ENCODE measurements at places on chromosomes 13 and 19. TPM values are rescaled to one million over a fixed set of nuclear protein-coding genes. Genes with fewer than 3 reads are reported as not detected.

The ZNF730 gene
- 0.17 TPM for total RNA-seq

The KLK4 gene
- total RNA-seq = not detected

The TMEM86B gene
- total RNA-seq = 11.3 TPM

GRCh38 chr19:3343619-3344502, 22.5 kb upstream of the NFIC start:
- peak; percentile 93 for ATAC-seq

The MTUS2 gene
- total RNA-seq = not detected

GRCh38 chr13:69418319-69418718, 689.3 kb upstream of the ATXN8OS start:
- no peak for ATAC-seq

- ATAC-seq = peak; percentile 91
Observed at GRCh38 chr19:33819880-33820781, 23.5 kb downstream of the KCTD15 start.

- ATAC-seq = peak; percentile 18
Observed at GRCh38 chr13:27636589-27637288, 15.0 kb downstream of the POLR1D start.

The IRS2 gene
- 2.3 TPM for total RNA-seq

The HPN gene
- 0.48 TPM for total RNA-seq

DNA sequence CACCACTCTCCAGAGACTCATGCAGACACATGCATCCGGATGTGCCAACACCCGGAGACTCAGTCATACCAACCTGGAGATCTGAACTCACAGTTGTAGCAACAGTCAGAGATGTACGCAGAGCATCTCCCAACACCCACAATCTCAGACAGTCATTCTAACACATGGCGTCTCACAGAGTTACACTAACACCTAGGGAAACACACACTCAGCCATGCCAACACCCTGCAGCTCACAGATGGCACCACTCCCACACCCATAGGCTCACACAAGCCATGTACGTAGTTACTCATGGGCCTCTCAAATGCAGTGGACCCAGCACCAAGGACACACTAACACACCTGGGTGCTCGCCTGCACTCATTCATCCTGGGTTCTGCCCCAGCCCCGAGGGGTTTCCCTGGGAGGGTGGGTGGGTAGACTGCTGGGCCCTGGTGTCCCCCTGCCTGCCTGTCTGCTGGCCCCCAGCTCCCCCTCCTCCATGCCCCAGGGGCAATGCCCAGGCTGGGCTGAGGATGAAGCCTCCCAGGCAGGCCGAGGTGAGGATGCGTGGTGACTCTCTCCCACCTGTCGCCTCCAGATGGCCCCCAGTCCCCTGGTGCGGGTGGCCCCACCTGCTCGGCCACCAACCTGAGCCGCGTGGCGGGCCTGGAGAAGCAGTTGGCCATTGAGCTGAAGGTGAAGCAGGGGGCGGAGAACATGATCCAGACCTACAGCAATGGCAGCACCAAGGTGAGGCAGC, 10.0 kb downstream of the PKN1 start:
- ATAC-seq = no peak

GRCh38 chr19:10230861-10231611, at the start of gene S1PR2:
Gene S1PR2 (minus strand): TSS chr19:10231331. CDS start chr19:10224905, 6,426 bp downstream.
- peak; percentile 61 for ATAC-seq

GRCh38 chr13:99658261-99658991, 157.2 kb downstream of the TM9SF2 start:
- peak; percentile 27 for ATAC-seq

The ZSWIM9 gene
- total RNA-seq = 9.9 TPM

The TEX101 gene
- total RNA-seq = not detected

DNA sequence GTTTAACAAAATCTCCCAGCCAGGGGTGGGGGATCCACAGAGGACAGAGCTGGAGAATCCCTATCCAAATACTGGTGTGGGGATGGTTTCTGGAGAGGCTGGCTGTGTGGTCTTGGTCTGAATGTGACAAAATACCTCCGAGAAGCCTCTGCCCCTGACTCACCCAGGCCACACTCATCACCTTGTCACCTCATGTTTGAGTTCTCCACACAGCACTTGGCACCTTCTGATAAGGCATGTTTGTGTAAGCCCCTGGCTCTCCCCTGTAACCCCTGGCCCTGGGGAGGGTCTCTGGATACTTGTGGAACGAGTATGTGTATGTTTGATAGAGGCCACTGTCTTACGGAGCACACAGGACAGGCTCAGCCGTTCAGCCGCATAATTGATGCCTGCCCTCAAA, 14.7 kb downstream of the TECR start:
- ATAC-seq = peak; percentile 71

- no peak for ATAC-seq
Observed at GRCh38 chr19:27966390-27966816, 1246.5 kb downstream of the UQCRFS1 start.

DNA sequence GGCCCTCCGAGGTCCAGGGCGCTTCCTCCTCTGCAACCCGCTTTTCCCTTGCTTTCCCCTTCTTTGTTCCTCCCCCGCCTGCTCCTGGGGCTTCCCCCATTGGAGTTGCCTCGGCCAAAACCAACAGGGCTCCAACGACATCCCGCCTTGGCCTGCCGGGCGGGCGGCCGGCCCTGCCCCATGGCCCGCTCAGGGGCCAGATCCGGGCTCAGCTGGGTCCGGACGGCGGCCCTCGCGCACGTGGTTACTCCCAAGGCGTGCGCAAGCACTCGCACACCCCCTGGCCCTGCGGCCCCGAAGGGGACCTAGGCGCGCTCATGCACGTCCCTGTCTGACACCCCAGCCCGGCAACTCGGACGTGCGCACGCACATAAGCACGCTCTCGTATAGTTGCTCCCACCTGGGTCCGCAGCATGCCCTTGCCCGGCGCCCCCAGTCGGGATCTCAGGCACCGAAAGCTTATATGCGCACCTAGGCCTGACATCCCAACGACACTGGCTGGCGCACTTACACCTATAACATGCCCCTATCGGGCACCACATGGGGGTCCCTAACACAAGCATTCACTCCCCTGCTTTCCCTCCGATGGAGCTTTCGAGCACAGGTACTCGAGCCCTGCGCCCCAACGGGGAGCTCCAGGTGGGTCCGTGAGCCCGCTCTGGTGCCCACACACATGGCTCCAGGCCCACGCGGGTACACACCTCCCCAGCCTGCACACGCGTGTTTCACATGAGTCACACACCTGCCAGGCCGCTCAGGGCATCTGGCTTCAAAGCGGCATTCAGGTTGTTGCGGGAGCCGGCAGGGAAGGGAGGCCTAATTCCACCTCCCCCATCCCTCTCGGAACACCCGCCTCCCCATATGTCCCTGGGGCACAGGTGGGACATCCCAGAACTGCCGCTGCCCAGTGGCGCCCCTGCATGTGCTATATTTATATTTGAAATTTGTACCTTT, 15.0 kb downstream of the NFIX start:
- ATAC-seq = no peak

DNA sequence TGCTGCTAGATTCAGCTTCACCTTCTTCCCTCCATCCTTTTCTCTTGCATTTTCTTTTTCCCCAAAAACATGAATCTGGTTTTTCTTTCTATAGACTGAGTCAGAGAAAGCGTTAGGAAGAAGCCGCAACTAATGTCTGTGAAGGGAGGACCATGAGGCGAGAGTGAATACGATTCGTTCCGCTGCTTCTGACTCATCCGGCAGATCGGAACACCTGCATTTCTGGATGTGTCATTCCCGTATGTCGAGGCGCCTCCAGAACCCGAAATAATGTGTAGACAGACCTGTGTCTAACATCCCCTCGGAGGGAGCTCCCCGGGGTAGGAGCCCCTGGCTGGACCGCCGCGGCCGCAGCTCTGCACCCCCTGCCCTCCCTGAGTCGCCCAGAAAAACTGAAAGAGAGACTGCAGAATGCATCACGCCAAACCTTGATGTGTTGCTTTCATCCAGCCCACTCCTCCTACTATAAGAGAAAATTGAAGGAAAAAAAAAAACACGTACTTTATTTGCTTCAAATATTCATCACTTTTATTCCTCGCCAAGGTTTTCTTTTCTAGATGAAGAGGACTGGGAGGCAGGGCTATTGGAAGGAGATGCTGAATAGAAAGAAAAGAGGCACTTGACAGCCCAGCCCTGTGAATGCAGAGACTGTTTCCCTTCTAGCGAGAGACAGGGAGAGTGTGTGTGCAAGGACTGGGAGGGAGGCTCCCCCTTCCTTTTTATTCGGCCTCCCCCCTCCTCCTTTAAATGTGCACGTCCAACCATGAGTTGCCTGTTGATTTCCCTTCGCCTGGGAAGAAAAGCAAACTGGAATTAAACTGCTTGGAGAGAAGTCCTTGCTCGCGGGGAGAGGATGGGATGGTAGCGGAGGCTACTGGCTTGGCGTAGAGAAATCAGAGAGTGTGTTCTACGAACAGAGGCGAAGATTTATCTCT, 616 bp upstream of the PCDH17 start:
- peak; percentile 52 for ATAC-seq

- ATAC-seq = no peak
Observed at GRCh38 chr13:67283637-67284036, 53.5 kb upstream of the PCDH9 start.

DNA sequence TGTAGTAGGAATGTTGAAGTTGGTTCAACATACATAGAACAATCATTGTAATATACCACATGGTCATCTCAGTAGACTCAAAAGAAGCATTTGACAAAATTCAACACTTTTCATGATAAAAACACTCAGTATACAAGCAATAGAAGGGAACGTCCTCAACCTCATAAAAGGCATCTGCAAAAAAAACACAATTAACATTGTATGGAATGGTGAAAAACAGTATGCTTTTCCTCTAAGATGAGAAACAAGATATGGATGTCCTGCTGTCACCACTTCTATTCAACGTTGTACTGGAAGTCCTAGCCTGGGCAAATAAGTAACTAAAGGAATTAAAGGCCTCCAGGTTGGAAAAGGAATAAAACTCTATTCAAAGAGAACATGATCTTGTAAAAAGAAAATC, 54.5 kb downstream of the FNDC3A start:
- no peak for ATAC-seq

DNA sequence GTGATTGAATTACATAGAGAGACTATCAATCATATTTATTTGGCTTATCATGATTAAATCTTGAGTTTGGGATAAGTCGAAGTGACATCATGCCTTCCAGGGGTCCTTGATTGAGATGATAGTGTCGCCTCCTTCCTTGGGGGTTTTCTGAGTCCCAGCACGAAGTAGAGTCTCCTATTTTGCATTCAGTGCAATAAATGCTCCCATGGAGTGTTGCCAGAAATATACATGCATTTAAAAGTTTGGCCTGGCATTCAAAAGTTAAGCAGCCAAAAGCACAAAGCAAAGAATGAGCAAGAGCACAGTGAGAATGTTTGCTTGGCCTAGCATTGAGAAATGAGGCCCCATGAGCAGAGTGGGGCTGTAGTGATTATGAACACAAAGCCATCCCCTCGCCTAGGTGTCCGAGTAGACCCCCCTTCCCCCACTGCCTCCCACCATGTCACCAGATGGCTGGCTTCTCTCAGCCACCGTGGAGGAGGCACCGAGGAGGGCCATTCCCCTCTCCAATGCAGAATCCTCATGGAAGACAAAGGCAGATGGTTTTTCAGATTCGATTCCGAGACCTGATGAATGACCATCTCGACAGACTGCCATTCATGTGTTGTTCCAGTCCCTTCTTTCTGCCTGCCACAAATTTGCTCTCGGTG, 58.8 kb upstream of the UBL3 start:
- no peak for ATAC-seq

GRCh38 chr13:91714855-91715254, 316.4 kb downstream of the GPC5 start:
- ATAC-seq = no peak

- peak; percentile 1 for ATAC-seq
Observed at GRCh38 chr13:28819046-28819730, 951 bp upstream of the MTUS2 start.

The CXCL17 gene
- total RNA-seq = not detected

- ATAC-seq = no peak
Observed at GRCh38 chr19:7975037-7975436, 30.4 kb downstream of the ELAVL1 start.

The EHD2 gene
- total RNA-seq = 8.2 TPM

- peak; percentile 86 for ATAC-seq
Observed at GRCh38 chr13:101267656-101268055, 148.7 kb downstream of the NALCN start.

The UQCR11 gene
- 209 TPM for total RNA-seq

The OR7A5 gene
- not detected for total RNA-seq

DNA sequence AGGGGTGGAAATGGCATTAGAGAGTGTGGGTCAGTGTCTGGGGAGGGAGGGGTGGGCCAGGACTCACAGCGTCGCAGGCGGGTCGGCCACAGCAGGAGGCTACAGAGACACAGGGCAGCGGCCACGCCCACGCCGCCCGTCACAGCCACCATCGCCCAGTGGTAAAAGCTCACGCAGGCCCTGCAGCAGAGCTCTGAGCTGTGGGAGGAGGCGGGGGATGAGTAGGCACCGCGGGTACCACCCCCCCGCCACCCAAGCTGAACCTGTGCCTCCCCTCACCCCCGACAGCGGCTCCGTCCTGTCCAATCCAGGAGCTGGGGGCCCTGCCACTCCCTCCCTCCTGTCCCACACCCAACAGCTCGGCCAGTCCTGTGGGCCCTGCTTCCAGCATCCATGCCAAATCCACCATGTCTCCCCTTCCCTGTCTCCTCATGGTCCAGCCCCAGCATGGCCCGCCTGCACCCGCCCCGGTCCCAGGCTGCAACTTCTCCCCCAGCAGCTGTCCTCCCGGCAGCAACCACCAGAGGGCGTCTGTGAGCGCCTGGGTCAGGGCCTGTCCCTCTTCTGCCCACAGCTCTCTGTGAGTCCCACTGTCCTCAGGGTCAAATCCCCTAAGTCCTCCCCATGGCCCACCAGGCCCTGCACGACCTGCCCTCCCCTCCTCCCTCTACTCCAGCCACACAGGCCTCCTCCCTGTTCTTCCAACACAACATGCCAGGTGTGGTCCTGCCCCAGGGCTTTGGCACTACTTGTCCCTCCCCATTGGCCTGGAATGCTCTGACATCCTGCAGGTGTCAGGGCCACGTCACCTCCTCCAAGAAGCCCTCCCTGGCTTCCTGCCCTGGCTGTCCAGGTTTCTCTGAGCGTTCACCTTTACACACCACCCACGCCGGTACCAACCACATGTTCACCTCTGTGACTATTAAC, 6.0 kb downstream of the TEKTIP1 start:
- ATAC-seq = peak; percentile 78

- no peak for ATAC-seq
Observed at GRCh38 chr13:21974741-21975140, 303.9 kb downstream of the FGF9 start.

The RASGRP4 gene
- 39.4 TPM for total RNA-seq

The ZNF570 gene
- total RNA-seq = 5.7 TPM

DNA sequence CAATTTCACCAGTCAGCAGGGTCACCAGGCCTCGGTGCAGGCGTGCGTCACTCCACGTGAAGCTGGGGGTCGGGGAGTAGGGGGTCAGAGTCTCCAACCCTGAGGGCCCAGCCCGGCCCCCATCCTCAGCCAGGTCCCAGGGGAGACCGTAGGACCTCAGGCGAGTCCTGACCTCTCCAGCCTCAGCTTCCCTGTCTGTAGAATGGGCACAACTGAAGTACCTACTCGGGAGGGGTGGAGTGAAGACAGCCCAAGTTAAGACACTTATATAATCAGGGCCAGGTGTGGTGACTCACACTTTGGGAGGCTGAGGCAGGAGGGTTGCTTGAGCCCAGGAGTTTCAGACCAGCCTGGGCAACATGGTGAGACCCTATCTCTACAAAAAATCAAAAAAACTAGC, 2.7 kb upstream of the SPACA4 start:
- ATAC-seq = no peak

The CFAP97D2 gene
- not detected for total RNA-seq
